ENCODE measurements at places on chromosomes 7 and 10.

DNA sequence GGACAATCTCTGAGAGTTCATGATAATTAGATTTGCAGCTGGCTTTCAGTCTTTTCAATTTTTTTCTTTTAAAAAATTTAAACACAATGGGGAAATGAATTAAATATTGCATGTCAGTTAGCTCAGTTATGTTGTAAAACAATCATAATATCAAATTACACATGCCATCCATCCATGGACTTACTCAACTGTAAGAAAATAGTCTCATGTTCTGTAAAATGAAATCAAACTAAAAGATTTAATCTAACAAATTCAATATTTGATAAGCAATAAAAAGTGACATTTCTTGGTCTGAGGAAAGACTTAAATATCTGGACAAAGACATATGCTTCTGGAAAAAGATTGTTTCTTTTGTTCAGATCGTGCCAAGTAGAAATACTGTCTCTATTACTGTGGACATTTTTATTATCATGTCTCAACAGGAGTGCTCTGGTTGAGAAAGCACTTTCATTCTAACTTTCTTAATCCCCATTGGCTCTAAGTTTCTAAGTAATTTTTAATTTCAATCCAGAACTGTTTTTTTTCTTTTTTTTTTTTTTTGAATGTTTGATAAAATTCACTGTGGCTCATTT lies 179.2 kb upstream of the FAM3C start:
- DNase-seq: no peak

GRCh38 chr10:29268011-29268410 lies 20.9 kb upstream of the LYZL1 start:
- no peak for DNase-seq

DNA sequence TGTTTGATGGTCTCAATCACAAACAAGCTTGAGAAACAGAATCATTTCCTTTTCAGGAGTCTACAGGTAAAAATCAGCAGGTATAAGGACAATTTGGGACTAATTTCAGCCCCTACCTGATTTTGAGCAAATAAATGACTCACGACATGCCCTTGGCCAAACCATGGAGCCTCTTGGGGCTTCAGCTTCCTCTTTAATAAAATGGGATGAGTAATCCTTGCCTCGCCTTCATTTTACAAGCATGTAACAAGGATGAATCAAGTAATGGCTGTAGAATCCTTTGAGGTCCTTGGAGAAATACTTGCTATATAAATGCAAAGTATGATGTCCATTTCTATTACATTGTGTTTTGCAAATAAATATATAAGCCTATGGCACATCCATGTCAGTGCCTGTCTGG lies 212.8 kb upstream of the PODXL start:
- DNase-seq: no peak

DNA sequence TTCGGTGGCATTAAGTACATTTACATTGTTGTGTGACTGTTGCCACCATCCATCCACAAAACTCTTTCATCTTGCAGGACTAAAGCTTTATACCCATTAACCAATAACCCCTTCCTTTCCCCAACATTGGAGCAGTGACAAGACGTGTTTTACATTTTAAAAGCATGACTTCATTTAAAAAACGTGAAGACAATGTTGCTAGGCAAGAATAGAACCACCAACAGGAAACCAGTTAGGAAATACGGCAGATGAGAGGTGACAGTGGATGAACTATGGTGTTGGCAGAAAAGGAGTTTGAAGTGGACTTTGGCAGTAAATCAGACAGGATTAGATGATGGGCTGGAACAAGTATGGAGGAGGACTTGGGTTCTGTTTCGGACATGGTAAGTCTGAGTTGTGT lies 17.0 kb downstream of the TMEM236 start:
- DNase-seq: no peak

Data from stimulated activated CD4-positive, alpha-beta T cell treated with anti-CD3 and anti-CD28 coated beads, TNF-alpha, amount 100 ng/mL, for 1 hour (primary cell).